ENCODE measurements at places on chromosomes 2 and 18.
A peak's percentile ranks its signal among the peaks of the same experiment; 100 is the strongest.

DNA sequence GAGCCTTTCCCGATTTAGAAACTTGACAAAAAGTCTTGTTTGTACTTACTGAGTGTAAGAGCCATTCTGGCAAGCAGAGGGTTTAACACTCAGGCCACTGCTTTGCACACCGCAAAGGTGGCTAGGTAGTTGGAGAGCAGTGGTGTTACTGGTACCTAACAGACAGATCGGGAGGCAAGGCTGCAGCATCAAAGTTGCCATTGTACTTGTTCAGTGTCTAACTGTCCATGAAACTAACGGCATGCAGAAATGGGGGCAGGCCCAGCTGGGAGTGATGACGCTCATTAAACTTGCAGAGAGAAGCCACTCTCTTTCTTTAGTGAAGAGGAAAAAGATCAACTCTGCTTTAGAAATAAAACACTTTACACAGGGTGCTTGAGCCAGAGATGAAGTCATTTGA is 10.1 kb downstream of the GPR39 start:
- DNase-seq: no peak

- peak; percentile 13 for DNase-seq
These were observed 237.0 kb upstream of the FOSL2 start for GRCh38 chr2:28155627-28156026.

- no peak for DNase-seq
These were observed 13.7 kb upstream of the NEU4 start for GRCh38 chr2:241795021-241795999.

GRCh38 chr18:55202232-55202917 is 243.1 kb upstream of the CCDC68 start:
- no peak for DNase-seq

GRCh38 chr2:192230889-192231453 is 36.2 kb upstream of the TMEFF2 start:
- DNase-seq: no peak

DNA sequence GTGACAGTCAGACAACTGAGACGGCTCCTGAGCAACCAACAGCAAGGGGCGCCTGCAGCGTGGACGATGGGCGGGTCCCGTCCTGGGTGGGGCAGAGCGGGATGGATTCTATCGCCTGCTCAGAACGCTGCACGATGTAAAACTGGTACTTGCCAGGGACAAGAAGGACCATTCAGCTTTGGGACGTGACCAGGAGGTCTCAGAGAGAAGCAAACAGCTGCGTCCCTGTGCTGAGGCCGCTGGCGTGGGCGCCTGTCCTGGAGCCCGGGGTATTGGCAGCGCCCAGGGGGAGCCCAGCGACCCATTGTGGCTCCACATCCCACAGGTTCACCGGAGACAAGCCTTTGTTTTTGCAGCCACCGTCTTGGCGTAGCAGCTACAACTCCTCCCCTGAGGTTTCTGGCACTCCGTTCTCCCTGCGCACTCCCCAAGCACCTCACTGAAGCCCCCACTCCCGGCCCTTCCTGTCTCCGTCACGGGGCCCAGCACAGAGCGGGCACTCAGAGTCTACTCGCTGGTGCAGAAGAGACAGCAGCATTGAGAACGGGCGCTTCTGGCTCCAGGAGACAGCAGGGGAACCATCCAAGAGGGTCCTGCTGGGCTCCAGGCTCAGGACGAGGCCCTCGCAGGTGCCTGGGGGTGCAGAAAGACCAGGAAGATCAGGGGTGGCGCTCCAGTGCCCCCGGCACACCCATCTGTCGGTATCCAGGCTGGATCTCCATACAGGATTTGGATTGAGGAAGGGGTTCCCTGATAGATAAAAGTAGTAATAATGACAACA is 22.1 kb upstream of the KCNG2 start:
- DNase-seq: no peak

GRCh38 chr2:183123959-183124221 is 353 bp upstream of the NUP35 start:
- DNase-seq: no peak

DNA sequence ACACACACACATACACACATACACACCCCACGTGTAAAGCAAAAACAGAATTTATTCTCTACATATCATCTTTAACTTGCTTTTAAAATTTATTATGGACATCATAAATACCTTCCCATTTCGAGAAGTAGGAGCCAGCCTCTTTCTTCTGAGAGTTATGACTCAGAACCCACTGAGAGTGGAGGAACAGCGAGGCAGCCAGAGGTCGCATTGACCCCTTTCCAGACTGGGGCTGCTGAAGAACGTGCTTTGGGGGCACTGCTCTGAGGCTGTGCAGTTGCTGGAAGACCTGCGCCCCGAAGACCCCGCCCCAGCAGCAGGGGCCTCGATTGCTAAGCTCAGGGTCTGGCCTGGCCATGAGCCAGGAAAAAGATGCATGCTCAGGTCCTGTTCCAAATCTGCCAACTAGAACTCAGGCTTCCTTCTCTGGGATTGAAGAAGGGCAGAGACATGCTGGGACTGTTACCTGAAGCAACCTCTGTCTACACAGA is 133.8 kb upstream of the TWIST2 start:
- no peak for DNase-seq

GRCh38 chr2:197055045-197055444 is 128.5 kb upstream of the PGAP1 start:
- no peak for DNase-seq

DNA sequence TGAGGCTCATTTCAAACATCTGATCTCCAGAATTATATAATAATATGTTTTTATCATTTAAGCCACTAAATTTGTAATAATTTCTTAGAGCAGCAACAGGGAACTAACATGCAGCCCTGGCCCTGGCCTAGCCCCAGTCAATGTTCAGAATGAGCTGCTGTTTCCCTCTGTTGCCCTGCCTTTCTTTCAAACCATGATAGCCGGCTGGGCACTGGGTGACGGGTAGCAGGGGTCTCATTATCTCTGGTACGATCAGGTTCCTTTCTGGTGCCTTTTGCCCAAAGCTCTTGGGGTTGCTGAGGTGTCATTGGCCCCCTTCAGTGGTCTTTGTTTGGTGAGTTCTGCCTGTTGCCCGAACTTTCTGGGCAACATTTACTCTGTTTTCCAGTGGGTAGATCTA is 63.1 kb downstream of the THNSL2 start:
- DNase-seq: no peak

- DNase-seq: no peak
These were observed 358.3 kb downstream of the ZNF521 start for GRCh38 chr18:24993628-24994027.

DNA sequence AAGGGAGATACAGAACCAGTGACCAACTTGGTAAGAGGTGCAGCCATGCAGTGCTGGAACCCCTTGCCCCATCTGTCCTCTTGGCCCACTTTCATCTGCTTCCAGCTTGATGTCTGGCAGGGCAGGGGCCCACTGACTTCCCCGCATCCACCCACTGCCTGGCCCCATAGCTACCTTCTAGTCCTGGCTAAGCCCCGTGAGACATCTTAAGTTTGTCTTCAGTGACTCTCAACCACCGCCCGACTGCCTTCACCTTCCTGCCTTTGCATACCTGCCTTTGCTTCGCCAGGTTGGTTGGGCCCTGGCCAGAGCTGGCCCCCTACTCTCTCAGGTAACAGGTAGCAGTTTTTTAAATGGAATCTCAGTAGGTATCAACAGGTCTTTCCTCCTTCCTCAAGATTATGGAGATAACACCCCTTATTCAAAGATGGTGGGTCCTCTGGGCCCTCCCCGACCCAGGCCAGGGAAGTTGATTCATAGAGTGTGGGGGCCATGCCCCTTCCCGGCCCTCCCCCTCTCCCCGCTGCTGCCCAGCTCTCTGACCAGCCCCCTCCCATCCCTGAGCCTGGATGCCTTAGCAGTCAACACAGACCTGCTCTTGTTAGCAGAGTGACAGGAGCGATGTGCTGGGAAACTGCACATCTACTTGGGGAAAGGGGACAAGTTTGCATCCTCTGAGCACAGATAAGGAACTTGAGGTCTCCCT is 2.8 kb downstream of the ARID5A start:
- DNase-seq: no peak

DNA sequence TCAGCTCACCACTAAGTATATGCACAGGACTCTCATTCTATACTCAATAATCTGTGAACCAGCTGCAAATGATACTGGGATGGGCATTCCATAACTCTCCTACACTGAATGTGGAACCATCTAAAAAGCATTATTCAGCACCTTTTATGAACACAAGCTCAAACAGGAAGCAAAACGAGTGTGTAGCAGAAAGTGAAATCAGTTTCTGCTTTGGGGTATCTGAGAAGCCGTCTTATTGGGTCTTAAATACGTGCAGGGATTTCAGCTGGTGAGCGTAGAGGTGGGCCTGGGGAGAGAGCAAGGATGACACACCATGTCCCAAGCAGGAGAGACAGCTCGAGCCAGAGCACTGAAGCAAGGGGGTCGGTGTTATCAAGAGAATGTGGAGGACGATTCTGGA is 120.0 kb upstream of the TTN start:
- DNase-seq: peak; percentile 1

DNA sequence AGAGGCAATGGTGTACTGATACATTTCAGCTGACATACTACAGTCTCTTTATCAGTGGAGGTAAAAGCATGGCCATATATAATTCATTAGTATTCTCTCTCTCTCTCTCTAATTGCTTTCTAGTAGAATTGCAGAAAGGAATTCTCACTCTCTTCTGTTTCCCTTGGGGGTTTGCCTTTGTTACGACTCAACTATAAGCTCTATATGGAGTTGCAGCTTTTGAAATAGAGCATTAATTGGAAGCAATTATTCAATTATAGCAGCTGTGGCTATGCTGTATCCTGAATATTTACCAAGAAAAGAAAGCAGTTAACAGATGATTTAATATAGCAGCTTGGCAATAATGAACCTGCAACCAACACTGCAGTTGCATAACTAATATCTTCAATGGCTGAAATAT is 132.7 kb upstream of the STON1 start:
- DNase-seq: no peak

- no peak for DNase-seq
These were observed 912.6 kb upstream of the FSHR start for GRCh38 chr2:50066873-50067272.

- DNase-seq: no peak
These were observed 75.5 kb upstream of the ZNF532 start for GRCh38 chr18:58788971-58789875.

DNA sequence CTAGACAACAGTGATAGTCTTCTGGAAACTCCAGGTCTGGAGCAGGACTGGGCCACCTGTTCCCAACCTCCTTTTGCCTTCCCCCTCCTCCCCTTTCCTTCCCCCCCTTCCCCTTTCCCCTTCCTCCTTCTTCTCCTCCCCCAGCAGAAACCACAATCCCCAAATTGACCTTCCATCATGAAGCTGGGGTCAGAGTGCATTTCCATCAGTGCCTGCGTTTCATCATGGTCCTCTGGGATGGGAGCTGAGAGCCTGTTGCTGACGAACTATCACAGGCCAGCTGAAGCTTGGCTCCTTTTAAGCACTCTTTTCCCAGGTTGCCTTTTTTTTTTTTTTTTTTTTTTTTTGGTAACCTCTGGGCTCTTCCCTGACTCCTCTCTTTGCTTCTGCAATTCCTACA is 52.6 kb upstream of the SMAD2 start:
- DNase-seq: no peak

GRCh38 chr2:175450029-175450760 is 268.7 kb upstream of the ATP5MC3 start:
- DNase-seq: no peak

- DNase-seq: no peak
These were observed 257.7 kb upstream of the UBE2E3 start for GRCh38 chr2:180722551-180723239.

DNA sequence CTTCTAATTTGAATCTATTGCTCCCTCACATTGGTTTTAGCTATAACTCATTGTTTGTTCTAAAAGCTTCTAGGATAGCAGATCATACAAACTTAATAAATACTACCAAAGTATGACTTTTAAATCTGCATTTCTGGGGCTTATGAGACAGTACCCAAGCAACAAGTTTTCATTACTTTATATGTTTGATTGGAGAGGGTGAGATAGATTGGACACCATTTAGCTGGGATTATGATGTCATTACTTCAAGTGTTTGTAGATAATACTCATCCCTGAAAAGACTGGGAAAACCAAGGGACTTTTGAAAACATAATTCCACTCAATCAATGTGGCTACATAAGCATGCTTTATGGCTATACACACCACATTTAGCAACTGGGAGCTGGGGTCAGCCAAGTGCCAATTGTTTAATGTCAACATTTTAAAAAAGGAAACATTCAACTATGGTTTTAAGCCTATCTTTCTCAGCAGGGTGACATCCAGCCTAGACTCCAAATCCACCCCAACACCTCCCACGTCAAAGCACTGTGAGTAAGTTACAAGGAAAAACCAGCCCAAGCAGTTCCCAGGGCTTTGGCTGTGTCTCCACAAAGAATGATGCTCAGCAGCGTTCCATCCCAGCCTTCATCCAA is 119.9 kb downstream of the ETAA1 start:
- no peak for DNase-seq

- DNase-seq: no peak
These were observed 58.8 kb upstream of the NXPH2 start for GRCh38 chr2:138838851-138839620.

DNA sequence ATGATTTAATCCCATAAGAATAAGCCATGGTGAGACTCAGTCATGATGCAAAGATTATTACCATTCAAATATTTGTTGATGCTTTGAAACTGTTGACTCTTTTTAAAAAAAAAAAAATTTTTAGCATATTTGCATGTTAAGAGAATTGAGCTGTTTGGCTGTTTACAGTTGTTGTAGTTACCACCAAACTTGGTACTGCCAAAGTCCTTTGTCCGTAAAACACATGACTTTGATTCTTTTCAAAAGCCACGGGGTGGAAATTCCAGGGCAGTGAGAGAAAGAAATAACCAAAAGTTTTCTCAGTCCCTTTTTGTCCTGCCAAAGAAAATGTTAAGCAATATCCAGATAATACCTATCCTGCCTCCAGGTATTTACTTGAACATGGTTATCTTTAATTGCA is 474.8 kb downstream of the METTL4 start:
- no peak for DNase-seq

- DNase-seq: no peak
These were observed 130.8 kb upstream of the NT5C1B start for GRCh38 chr2:18719978-18720775.

- no peak for DNase-seq
These were observed 209.8 kb upstream of the SH3BP4 start for GRCh38 chr2:234741976-234742375.

DNA sequence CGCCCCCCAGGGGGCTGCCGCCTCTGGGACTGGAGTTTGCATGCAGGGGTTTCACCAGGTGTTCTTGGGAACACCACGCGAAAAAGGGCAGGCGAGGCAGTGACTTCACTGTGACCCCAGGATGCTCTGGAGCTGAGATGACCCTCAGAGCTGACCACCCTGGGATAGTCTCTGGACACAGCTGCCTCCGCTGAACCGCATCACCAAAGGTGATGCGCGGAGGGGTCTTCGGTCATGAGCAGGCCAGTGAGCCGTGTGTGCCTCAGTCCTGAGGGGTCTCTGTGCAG is 17.5 kb downstream of the GPR35 start:
- DNase-seq: no peak

GRCh38 chr2:233142355-233142897 is 82.3 kb downstream of the INPP5D start:
- DNase-seq: no peak

GRCh38 chr2:68756178-68756577 is 21.6 kb downstream of the ARHGAP25 start:
- DNase-seq: no peak

All from suppressor macrophage treated with lipopolysaccharide for 4 hours (primary cell).